ENCODE measurements at places on chromosomes 16 and 17.

DNA sequence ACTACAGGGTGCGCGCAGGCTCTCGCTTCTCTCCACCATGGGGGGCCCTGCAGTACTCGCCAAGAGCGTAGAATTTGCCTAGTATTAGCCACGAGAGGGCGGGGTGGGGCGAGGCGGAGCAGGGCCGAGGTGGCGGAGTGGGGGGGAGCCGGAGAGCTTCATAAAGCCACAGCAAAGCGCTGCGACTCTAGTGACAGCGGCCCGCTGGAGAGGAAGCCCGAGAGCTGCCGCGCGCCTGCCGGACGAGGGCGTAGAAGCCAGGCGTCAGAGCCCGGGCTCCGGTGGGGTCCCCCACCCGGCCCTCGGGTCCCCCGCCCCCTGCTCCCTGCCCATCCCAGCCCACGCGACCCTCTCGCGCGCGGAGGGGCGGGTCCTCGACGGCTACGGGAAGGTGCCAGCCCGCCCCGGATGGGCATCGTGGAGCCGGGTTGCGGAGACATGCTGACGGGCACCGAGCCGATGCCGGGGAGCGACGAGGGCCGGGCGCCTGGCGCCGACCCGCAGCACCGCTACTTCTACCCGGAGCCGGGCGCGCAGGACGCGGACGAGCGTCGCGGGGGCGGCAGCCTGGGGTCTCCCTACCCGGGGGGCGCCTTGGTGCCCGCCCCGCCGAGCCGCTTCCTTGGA is at the start of gene TBX21:
Gene TBX21, plus strand, starts transcription at position 190 of the 627 bp plus-strand sequence. Its CDS starts 219 bp downstream, at position 409.
- no peak for DNase-seq

DNA sequence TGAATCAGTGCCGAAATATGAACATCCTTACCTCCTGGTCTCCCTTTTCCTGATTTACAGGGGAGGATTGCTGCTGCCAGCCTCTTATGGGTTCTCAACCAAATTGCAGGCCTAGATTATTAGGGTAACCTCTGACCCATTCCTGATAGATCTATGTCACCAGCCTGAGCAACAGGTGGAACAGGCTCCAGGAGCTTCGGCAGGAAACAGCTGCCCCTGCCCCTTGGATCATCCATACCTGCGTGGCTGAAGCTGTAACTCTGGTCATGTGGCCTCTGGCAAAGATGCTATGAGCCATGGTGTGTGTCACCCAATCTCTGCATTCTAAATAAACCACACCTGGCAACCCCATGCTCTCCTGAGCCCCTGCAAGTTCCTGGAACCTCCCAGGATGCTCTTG is 18.4 kb upstream of the RBBP6 start:
- DNase-seq = no peak

DNA sequence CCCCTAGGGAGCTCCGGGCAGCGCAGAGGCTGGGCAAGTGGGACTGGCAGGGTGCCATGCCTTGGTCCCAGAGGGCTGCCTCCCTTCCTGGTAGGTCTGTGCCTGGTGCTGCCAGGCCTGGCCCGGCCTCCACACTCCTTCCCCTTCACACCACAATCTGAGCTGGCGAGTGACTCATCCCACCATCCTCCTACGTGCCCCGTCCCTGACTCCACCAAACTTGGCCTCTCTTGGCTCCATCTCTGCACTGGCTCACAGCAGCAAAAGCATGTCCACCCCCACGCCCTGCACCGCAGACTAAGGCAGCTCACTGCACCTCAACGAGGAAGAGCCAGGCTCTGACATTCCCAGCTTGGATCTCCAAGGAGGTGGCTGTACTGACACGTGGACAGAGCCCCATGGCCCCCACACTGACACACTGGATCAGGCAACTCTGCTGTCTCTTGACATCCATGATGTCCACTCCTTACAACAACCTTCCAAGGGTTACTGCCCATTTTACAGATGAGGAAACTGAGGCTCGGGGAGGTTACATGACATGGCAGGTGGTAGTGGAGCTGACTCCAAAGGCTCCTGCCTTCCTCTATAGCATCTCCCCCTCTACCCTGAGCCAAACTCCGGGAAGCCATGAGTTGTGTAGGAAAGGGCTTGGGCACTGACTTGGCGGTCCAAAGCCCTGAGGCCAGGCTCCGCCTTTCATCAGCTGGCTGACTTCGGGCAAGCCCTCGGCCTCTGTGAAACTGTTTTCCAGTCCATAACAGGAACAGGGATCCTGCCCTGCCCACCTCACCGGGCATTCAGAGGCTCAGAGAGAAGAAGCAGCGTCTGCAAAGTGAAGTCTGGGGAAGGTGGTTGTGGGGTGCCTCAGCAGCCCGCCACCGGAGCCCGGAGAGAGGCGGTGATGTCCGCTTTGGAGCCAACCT is 20.1 kb upstream of the KRT19 start:
- no peak for DNase-seq

DNA sequence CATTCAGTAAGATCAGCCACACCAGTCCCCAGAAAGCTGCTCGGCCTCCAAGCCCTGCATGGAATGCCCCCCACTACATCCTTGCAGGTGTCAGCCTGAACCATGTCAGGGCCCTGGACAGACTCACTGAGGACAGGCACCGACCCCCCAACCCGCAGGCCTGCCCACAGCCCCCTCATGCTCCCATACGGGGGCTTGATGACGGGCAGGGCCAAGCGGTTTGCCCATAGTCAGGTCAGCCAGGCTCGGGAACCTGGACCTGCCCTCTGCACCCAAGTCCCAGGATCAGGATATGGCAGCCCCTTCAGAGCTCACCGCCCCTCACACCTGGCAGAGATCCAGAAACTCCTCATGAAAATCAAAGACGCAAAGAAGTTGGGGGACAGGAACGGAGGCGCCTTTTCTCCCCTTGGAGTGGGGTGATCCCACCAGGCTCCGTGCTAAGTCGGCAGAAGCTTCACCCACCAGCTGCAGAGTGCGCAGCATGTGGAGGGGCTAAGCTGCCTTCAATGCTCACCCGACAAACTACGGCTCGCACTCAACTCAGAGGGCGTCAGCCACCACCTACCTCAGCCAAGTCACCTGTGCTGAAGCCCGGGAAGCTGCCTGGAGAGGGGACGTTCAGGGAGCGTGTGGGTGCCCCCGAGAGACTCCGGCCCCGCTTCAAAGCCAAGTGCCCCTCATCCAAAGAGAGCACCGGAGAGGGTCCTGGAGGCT is 26.5 kb downstream of the GNPTG start:
- DNase-seq = no peak

DNA sequence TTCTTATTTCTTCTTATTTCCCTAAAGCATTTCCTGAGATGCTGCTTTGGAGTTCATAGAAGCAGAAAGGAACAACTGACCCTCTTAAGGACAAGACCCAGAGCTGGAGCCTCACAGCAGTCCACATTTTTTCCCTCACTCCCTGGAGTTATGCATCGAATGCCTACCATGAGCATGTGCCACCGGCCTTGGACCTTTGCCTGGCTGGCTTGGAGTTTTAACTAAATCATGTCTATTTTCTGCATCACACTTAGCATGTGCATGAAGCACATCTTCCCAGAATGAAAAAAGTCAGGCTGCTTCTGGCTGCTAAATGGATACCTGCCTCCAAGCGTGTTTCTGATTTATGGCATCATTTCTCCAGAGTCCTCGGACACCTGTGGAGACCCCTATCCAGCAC is 104.5 kb downstream of the SPACA3 start:
- no peak for DNase-seq

GRCh38 chr17:31595076-31595475 is 203.6 kb downstream of the RAB11FIP4 start:
- no peak for DNase-seq

GRCh38 chr17:10327640-10328039 is 45.2 kb downstream of the MYH13 start:
- no peak for DNase-seq

GRCh38 chr17:37706446-37706845 is 38.4 kb downstream of the HNF1B start:
- DNase-seq = no peak

GRCh38 chr17:43641416-43641815 is 20.3 kb downstream of the MEOX1 start:
- no peak for DNase-seq

DNA sequence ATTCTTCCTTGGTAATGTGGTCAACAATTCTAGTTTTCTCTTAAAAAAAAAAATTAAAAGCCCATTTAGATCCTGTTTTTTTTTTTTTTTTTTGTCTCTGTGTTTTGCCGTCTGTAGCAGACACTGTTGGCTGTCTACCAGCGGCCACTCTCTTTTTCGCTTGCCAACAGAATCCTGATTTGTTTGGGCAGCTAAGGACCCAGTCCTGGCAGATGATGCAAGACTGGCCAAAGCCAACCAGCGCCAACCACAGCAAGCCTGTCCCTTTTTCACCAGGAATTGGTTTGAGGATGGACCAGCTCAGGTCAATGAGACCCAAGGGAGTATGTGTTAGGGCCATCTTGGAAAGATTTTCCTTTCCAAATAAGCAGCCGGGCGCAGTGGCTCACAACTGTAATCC is 28.2 kb downstream of the ST3GAL2 start:
- DNase-seq = no peak

DNA sequence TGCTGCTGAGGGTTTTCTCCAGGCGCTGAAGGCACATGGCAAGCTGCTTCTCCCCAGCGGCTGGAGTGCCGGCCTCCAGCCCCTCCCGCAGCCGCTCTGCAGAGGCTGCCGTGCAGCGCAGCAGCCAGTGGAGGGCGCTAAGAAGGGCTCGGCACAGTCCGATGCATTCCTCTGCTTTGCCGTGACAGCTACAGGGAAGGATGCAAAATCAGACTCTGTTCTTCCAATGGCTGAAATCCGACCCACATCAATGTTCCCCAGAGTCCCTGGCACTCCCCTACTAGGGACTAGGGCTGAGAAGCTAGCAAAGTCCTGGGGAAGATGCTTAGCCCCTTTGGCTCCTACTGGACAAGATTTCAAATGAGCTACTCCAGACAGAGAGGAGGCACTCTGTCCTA is 19.0 kb downstream of the MED24 start:
- DNase-seq = no peak

DNA sequence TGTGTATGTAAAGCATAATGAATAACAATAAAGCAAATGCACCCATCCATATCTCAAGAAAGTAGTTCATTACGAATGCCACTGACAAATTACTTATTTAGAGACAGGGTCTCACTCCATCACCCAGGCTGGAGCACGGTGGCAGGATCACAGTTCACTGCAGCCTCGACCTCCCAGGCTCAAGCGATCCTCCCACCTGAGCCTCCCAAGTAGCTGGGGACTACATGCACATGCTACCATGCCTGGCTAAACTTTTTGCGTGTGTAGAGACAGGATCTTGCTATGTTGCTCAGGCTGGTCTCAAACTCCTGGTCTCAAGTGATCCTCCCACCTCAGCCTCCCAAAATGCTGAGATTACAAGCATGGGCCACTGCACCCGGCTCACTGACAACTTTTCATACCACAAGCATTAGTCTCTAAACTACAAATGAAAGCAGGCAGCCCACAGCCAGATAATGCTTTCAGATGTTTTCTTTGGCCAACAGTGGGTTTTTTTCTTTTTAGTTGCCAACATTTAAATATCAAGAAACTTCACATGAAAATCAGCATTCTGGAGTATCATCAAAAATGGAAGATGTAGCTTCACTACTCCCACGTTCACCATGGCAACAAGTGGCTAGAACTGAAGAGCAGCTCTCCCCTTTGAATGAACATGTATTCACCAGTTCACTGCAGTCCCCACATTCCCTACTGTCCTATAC is 7.7 kb downstream of the ARHGAP17 start:
- DNase-seq = no peak

- no peak for DNase-seq
Observed at GRCh38 chr16:85042606-85043005, 15.0 kb downstream of the KIAA0513 start.

All from NCI-H187 treated with DMSO at 0.1 percent for 48 hours (cell line).